ENCODE measurements at places on chromosomes 13 and 19. TPM values are rescaled to one million over a fixed set of nuclear protein-coding genes. Genes with fewer than 3 reads are reported as not detected.
A peak's percentile ranks its signal among the peaks of the same experiment; 100 is the strongest.

The FOSB gene
- polyA plus RNA-seq = 11.1 TPM

GRCh38 chr13:45781553-45782326, 69.8 kb downstream of the SIAH3 start:
- no peaks in the 10 kb centered on the region for H3K27me3 ChIP-seq
- no peaks in the 10 kb centered on the region for H3K36me3 ChIP-seq
- H3K4me1 ChIP-seq = peaks cover 22% of the 10 kb centered on the region
- no peak overlapping the region for H3K27ac ChIP-seq
- no peak overlapping the region for H3K4me3 ChIP-seq

GRCh38 chr13:113766035-113766800, 7.2 kb downstream of the TMEM255B start:
- H3K4me1 ChIP-seq = no peaks in the 10 kb centered on the region
- no peak overlapping the region for H3K27ac ChIP-seq
- H3K36me3 ChIP-seq = no peaks in the 10 kb centered on the region
- no peak overlapping the region for H3K4me3 ChIP-seq
- peaks cover 35% of the 10 kb centered on the region for H3K27me3 ChIP-seq
- no peak for DNase-seq

- H3K4me1 ChIP-seq = no peaks in the 10 kb centered on the region
- no peak overlapping the region for H3K4me3 ChIP-seq
- peaks cover 18% of the 10 kb centered on the region for H3K36me3 ChIP-seq
- no peak for DNase-seq
These were observed 137.4 kb downstream of the VWA8 start for GRCh38 chr13:41823476-41823875.

The SPACA4 gene
- polyA plus RNA-seq = not detected

DNA sequence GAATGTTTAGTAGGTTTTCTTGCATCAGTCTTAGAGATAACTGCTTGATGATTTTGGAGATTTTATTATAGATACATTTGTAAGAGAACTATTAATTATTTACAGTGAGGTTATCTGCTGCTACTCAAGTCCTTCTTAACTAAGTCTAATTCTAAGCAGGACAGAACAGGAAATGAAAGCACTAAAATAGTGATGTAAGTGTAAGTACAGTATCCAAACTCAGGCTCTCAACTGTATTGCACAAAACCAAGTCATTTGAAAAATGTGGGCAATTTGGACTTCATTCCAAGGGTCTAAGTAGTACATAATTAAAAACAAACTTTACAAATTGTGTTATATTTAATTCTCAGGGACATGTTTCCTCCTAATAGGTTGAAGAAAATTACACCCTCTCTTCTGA, 417.1 kb downstream of the ITGBL1 start:
- DNase-seq = no peak
- no peaks in the 10 kb centered on the region for H3K27me3 ChIP-seq
- H3K4me1 ChIP-seq = no peaks in the 10 kb centered on the region
- no peak overlapping the region for H3K4me3 ChIP-seq

The SEMA6B gene
- 1.7 TPM for polyA plus RNA-seq

- H3K4me1 ChIP-seq = no peaks in the 10 kb centered on the region
- H3K4me3 ChIP-seq = no peak overlapping the region
- H3K27me3 ChIP-seq = no peaks in the 10 kb centered on the region
- no peaks in the 10 kb centered on the region for H3K36me3 ChIP-seq
- peak; percentile 45 for DNase-seq
These were observed 15.6 kb downstream of the SCGB2B2 start for GRCh38 chr19:34661357-34661756.

The PSG6 gene
- polyA plus RNA-seq = not detected

- DNase-seq = peak; percentile 7
- no peaks in the 10 kb centered on the region for H3K27me3 ChIP-seq
- H3K4me1 ChIP-seq = no peaks in the 10 kb centered on the region
- no peak overlapping the region for H3K27ac ChIP-seq
These were observed 254.2 kb downstream of the ITGBL1 start for GRCh38 chr13:101706651-101707050.

DNA sequence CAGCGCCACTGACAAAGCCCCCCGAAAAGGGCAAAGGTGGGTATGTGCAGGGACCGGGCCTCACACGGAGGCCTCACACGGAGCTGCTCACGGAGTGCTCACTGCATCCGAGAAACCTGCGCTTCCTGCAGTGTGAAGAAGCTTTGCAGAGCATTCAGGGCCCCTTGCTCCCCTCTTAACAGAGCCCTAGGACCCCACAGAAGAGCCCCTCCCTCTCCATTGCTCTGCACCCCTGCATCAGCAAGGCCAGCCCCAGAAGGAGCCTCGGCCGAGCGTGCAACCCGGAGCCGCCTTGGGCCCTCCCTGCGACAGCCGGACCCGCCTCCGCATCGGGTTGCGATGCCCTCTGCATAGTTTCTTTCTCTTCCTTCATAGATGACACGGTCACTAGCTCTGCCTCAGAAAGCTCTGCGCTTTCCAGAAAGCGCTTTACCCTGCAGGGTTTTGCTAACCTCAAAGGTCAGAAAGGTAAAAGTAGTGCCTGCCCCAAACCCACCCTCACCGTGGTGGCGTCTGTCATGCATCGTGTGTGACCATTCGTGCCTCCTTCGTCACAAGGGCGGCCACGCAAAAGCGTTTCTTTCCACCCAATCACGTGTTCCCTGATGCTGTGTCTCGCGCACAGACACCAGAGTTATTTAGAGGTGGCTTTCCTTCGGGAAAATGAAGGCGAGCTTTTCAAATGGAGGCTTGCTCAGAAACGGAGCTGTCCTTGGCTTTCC, 15.7 kb upstream of the F7 start:
- no peak for DNase-seq
- no peak overlapping the region for H3K4me3 ChIP-seq
- H3K4me1 ChIP-seq = no peaks in the 10 kb centered on the region
- no peak overlapping the region for H3K27ac ChIP-seq
- peaks cover 60% of the 10 kb centered on the region for H3K36me3 ChIP-seq

DNA sequence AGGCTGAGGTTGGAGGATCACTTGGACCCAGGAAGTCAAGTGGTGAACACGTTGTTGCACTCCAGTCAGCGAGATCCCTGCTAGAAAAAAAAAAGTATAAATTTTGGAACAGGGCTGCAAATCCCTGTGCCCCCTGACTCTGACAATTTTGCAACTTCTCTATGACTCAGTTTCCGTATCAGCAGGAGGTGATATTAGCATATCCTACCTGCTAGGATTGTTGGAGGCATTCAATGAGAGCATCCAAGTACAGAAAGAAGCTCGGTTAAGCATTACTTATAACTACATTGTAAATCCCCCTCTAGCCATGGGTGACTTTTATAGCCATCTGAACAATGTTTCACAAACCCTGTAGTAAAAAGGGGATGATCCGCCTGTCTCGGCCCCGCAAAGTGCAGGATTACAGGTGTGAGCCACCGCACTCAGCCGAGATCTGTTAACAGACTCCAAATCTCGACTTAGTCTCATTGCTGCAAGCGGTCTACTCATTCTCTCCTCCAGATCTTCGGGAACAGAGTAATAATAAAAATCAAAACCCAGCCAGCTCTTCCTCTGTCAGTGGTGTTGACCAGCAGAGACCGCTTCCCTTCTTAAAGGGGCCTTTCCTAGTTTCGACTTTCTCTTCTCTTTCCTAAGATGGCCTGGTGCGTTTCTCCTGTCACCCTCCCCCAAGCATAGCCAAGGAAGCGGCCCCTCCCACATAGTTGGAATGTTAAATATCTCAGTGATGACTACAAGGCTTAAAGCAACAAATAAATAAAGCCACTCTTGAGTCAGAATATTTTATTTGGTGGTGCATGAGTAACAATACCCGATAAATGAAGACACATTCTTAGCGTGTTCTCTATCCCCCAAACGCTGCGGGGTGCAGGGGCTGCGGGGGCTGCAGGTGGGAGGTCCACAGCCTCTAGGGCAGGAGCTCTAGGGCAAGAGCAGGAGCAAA, 10.3 kb upstream of the BICRA start:
- H3K4me3 ChIP-seq = peak overlapping the region; percentile 46
- H3K36me3 ChIP-seq = no peaks in the 10 kb centered on the region
- H3K27me3 ChIP-seq = no peaks in the 10 kb centered on the region
- H3K4me1 ChIP-seq = peaks cover 27% of the 10 kb centered on the region
- DNase-seq = peak; percentile 82
- H3K27ac ChIP-seq = peak overlapping the region; percentile 92
